ENCODE measurements at places on chromosomes 11 and 22. TPM values are rescaled to one million over a fixed set of nuclear protein-coding genes. Genes with fewer than 3 reads are reported as not detected.
A peak's percentile ranks its signal among the peaks of the same experiment; 100 is the strongest.

Gene TAGLN
- 42.8 TPM for total RNA-seq

Gene BCO2
- 9.3 TPM for total RNA-seq

Gene GRM5
- not detected for total RNA-seq

Gene MMP13
- not detected for total RNA-seq

Gene C11orf52
- total RNA-seq = 7.0 TPM

Gene RASL10A
- total RNA-seq = 1.2 TPM

DNA sequence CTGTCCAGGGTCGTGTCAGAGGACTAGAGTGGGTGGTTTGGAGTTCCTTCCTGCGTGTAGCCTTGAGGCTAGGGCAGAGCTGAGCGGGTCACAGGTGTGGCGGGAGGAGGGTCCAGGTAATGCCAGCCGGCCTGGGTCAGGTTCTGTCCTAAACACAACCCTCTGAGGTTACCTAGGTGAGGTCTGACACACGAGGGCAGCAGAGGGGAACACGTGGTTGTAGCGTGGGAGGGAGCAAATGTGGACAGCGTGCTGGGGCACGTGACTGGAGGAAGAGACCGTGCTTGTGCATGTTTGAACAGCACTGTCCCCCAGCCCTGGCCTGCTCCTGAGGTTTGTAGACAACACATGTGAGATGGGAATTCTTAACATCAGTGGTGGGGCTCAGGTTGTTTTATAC is 13.1 kb downstream of the MOV10L1 start:
- H3K36me3 ChIP-seq = no peaks in the 10 kb centered on the region
- no peak overlapping the region for H3K4me3 ChIP-seq
- no peaks in the 10 kb centered on the region for H3K4me1 ChIP-seq
- DNase-seq = no peak
- H3K27ac ChIP-seq = no peak overlapping the region

DNA sequence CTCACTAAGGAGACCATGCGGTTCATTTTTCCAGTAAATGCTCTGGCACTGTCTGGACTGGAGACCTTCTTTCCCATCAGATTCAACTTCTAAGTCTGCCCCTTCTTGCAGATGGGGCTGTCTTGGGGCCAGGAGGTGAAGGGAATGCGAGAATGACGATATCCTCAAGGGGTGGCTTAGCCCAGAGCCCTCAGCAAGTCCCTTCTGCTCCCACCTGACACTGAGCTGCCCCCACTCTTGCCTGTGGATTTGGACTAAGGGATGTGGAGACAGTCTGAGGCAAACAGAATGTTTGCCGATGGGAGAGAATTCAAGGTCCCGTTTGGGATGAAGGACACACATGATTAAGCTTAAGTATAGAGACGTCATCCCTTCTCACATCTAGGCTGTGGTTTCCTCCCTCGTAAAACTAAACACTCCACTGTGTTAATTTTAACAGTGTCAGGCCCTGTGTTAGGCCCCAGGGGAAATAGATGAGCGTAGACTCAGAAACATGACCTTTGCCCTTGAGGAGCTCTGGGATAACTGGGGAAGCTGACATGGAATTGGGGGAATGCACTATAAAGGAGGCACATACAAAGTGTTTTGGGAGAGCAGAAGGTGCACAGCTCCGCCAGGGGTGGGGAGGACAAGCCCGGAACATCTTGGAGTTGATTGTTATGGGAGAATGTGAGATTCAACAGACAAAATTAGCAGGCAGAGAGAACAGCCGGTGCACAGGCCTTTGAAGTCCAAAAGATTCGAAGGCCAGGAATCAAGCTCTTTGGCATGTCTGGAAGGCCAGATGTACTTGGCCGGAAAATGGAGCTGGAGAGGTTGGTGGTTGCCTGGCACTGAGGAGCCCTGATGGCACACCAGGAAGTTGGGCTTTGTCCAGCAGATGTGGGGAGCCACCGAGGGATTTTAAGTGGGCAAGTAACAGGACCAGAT is 71.6 kb downstream of the ST3GAL4 start:
- H3K4me1 ChIP-seq = no peaks in the 10 kb centered on the region
- no peaks in the 10 kb centered on the region for H3K36me3 ChIP-seq
- H3K27me3 ChIP-seq = no peaks in the 10 kb centered on the region
- DNase-seq = no peak

DNA sequence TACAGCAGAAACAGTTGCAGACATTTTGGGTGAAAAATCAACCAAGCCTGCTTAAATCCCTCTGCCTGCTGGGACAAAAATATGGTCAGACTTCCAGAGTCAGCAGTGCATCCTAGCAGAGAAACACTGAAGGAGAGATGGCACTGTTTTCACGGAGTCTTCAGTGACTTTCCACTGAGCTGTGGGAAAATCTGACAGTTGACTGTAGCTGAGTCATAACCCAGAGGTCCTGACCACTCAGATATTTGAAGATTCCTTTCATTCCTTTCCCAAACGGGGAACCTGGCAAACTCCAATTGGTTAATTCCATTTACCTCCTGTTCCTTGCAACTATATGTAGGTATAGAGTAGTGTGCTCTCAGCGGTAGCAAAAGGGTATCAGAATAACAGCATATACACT is 20.9 kb upstream of the UPB1 start:
- no peaks in the 10 kb centered on the region for H3K36me3 ChIP-seq
- no peak overlapping the region for H3K4me3 ChIP-seq

DNA sequence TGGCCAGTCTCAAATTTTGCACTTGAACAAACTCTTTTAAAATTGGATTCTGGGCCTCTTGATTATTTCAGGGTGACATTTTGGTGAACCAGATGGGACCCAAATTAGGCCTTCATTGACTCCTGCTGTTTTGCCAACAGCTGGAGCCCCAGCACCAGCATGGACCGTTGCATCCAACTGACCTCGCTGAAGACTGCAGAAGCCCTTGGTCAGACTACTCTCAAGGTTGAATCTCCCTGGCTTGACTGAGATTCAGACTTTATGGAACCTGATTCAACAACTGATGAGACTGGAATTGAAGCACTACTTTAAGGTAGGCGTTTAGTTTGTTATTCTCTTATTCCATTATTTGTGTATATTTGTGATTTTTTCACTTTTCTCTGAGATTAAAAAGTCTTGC is 41.7 kb downstream of the NARS2 start:
- H3K4me3 ChIP-seq = no peak overlapping the region
- DNase-seq = no peak
- H3K36me3 ChIP-seq = no peaks in the 10 kb centered on the region
- H3K27ac ChIP-seq = no peak overlapping the region
- no peaks in the 10 kb centered on the region for H3K27me3 ChIP-seq
- H3K4me1 ChIP-seq = no peaks in the 10 kb centered on the region

DNA sequence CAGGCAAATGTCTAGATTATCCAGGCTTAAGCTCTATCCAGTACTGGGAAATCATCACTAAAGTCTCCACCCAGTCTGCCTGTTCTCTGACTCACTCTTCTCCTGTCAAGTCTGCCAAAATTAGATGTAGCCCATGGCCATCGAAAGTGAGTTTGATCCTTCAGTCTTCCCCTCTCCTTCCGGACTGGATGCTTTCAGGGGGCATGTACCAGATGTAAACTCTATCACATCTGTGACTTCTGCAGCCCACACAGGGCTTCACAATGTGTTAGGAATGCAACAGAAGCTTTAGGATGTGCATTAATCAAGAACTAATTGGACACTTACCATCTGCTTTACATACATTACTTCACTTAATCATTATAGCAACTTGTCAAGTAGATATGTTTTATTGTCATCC is 12.3 kb downstream of the ME3 start:
- H3K36me3 ChIP-seq = no peaks in the 10 kb centered on the region
- H3K27ac ChIP-seq = no peak overlapping the region
- DNase-seq = no peak

GRCh38 chr11:117717485-117718314 is 79.3 kb downstream of the DSCAML1 start:
- H3K4me1 ChIP-seq = no peaks in the 10 kb centered on the region
- H3K27ac ChIP-seq = no peak overlapping the region
- no peaks in the 10 kb centered on the region for H3K36me3 ChIP-seq
- H3K4me3 ChIP-seq = no peak overlapping the region
- DNase-seq = no peak

DNA sequence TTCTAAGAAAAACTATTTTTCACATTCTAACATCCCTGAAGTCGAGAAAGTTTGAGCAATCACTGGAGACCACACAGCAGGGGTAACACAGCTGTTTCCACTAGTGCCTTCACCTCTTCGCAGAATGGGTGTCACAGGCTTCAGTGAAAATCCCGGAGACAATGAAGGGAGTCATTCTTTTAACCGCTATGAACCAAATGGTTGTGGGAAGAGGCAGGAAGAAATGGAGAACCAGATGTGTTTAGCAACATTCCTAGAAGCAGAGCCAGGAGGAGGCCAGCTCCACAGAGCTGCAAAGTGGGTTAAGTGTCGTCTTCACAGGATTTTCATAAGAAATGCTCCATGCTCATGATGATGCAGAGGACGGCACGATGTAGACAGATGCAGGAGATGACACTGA is 221.1 kb downstream of the LARGE1 start:
- no peak overlapping the region for H3K4me3 ChIP-seq
- no peak overlapping the region for H3K27ac ChIP-seq
- no peaks in the 10 kb centered on the region for H3K4me1 ChIP-seq
- no peak for DNase-seq
- peaks cover 2% of the 10 kb centered on the region for H3K36me3 ChIP-seq

DNA sequence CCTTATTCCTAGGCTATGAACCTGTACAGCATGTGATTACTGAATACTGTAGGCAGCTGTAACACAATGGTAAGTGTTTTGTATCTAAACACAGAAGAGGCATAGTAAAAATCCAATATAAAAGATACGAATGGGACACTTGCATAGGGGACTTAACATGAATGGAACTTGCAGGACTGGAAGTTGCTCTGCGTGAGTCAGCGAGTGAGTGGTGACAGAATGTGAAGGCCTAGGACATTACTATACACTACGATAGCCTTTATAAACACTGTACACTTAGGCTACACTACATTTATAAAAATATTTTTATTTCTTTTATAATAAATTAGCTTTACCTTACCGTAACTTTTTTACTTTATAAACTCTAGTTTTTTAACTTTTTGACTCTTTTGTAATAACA is 81.1 kb downstream of the PGR start:
- H3K4me1 ChIP-seq = no peaks in the 10 kb centered on the region
- H3K27me3 ChIP-seq = no peaks in the 10 kb centered on the region
- no peaks in the 10 kb centered on the region for H3K36me3 ChIP-seq
- H3K27ac ChIP-seq = no peak overlapping the region
- H3K4me3 ChIP-seq = no peak overlapping the region

GRCh38 chr11:44539971-44540370 is 25.5 kb upstream of the CD82 start:
- no peaks in the 10 kb centered on the region for H3K36me3 ChIP-seq
- H3K27ac ChIP-seq = no peak overlapping the region
- H3K4me1 ChIP-seq = no peaks in the 10 kb centered on the region
- no peak overlapping the region for H3K4me3 ChIP-seq
- no peaks in the 10 kb centered on the region for H3K27me3 ChIP-seq

- no peaks in the 10 kb centered on the region for H3K36me3 ChIP-seq
- H3K27ac ChIP-seq = peak overlapping the region; percentile 59
- no peak overlapping the region for H3K4me3 ChIP-seq
- H3K4me1 ChIP-seq = peaks cover 83% of the 10 kb centered on the region
- no peak for DNase-seq
These were observed 88.6 kb downstream of the TEAD1 start for GRCh38 chr11:12762696-12763324.

- no peaks in the 10 kb centered on the region for H3K36me3 ChIP-seq
- DNase-seq = no peak
- no peak overlapping the region for H3K27ac ChIP-seq
- H3K27me3 ChIP-seq = peaks cover 4% of the 10 kb centered on the region
- H3K4me3 ChIP-seq = no peak overlapping the region
- no peaks in the 10 kb centered on the region for H3K4me1 ChIP-seq
These were observed 32.1 kb upstream of the TPBGL start for GRCh38 chr11:75208446-75208845.

DNA sequence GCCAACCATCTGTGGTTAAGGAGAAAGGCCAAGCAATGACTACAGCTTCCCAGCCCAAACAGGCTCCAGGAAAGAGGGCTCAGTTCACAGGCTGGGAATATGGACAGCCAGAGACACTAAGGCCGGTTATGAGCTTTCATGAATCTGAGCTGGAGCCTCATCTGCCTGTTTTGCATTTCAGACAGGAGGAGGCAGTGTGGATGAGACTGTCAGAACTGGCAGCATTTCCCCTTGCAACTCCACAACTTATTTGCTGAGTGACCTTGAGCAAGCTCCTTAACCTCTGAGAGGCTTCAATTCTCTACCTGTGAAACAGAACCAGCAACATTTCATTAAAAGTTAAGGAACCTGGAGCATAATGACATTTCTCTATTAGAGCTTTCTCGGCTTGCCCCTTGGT is 264.0 kb downstream of the ETS1 start:
- H3K27me3 ChIP-seq = no peaks in the 10 kb centered on the region
- no peak for DNase-seq
- no peaks in the 10 kb centered on the region for H3K36me3 ChIP-seq
- no peak overlapping the region for H3K27ac ChIP-seq

- no peak overlapping the region for H3K4me3 ChIP-seq
- no peaks in the 10 kb centered on the region for H3K4me1 ChIP-seq
- H3K36me3 ChIP-seq = no peaks in the 10 kb centered on the region
- DNase-seq = peak; percentile 30
These were observed 79.9 kb upstream of the PRR5 start for GRCh38 chr22:44622147-44622427.

DNA sequence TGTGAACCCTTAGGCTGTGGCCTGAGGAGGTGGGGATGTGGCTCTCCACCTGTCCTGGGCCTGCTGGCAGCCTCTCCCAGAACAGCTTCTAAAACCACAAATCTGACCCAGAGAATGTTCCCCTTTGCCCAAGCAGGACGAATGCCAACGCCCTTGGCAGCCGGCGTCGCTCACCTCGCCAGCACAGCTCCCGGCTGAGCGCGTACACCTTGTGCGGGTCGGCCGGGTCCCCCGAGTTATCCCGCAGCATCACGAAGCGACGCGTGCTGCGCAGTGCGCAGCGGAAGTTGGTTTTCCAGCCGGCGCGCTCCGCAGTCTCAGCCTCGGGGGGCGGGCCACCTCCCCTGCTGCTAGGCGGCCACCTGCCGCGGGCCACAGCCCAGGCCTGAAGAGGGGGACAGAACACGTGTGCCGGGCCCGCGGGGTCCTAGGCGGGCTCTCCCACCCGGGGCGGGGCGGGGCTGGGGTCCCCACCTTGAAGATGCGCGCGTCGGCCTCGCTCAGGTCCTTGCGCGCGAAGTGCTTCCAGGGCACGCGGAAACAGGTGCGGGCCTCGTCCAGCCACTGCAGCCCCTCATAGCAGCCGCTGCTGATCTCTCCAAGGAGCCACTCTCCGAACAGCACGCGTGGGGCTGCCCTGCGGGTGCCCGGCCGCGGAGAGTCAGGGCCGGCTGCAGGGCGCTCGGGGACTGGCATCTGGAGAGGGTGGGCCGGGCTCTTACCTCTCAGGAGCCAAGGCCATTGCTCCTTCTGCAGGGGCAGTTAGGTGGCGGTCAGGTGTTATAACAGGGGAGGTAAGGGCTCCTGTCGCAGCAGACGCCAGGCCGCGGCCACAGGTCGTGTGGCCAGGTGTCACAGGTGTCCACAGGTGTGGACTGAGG is 887 bp downstream of the IRF7 start:
- DNase-seq = peak; percentile 75
- H3K4me1 ChIP-seq = peaks cover 39% of the 10 kb centered on the region
- H3K4me3 ChIP-seq = peak overlapping the region; percentile 85
- peaks cover 6% of the 10 kb centered on the region for H3K36me3 ChIP-seq

GRCh38 chr11:17827006-17827405 is 92.4 kb downstream of the KCNC1 start:
- DNase-seq = no peak
- H3K36me3 ChIP-seq = no peaks in the 10 kb centered on the region
- no peaks in the 10 kb centered on the region for H3K27me3 ChIP-seq
- H3K4me3 ChIP-seq = no peak overlapping the region
- no peak overlapping the region for H3K27ac ChIP-seq

- peaks cover 21% of the 10 kb centered on the region for H3K36me3 ChIP-seq
- no peaks in the 10 kb centered on the region for H3K27me3 ChIP-seq
- H3K4me3 ChIP-seq = no peak overlapping the region
- H3K4me1 ChIP-seq = peaks cover 33% of the 10 kb centered on the region
- DNase-seq = no peak
These were observed 24.0 kb downstream of the MARK2 start for GRCh38 chr11:63862923-63863322.

Measured in psoas muscle (tissue), 8 donors.